Vagina (tissue), 2 donors: ENCODE measurements at places on chromosomes 2 and 18. TPM values are rescaled to one million over a fixed set of nuclear protein-coding genes. Genes with fewer than 3 reads are reported as not detected.

- DNase-seq, result no peak
These were observed 22.9 kb downstream of the SH3BP4 start for GRCh38 chr2:234974501-234975385.

- DNase-seq, result no peak
These were observed 18.6 kb downstream of the CMPK2 start for GRCh38 chr2:6846967-6847681.

BAZ2B gene
- 90.6 TPM for total RNA-seq

DNA sequence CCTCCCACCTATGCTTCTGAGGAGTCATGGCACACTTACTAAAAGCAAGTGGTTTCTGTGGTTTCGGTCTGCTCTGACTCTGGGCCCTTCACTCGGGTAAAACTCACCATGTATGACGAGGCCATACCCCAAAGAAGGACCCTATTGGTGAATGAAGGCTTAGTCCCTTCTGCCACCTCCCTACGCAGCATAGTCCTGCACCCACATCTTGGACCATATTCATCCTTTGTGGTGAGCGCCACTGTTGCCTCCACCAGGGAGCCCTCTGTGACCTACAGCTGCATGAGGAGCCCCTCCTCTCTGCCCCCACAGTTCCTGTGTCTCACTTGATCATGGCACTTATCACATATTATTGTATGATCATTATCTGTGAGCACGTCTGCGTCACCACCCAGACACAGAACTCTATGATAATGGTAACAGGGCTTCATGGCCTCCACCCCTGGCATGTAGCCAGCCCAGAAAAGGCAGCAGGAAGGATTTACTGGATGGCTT, 113.3 kb downstream of the TFCP2L1 start:
- DNase-seq, result no peak

DNA sequence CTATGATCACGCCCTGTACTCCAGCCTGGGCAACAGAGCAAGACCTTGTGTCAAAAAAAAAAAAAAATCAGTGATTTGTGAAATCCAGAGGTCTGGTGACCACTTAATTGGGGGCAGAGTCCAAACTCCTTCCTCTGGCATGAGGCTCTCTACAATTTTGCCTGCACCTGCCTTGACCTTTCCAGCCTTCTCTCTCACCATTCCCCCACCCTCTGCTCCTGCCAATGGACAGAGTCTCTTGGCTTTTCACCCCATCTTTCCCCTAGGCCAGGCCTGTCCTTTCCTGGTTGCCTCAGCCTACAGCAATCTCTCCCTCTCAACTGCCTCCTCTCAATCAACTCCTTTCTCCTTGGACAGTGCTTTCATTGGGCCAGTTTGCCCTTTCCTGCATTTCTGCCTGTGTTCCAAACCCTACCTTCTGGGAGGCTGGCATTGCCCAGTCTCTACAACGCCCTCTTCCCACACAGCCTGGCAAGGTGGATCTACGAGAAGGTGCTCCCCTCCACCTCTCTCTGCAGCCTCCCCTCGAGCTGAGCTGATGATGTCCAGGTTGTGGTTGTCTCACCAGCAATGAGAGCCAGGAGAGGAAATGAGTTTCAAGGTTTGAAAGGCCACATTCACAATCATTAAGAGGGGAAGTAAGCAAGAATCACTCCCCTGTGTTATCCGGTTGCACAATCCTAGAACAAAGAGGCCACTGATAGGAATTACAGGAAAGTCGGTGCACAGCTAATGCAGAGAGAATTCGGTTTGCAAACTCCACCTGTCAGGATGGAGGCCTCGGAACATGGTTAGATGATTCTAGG, 39.5 kb upstream of the NPAS2 start:
- no peak for DNase-seq

DNA sequence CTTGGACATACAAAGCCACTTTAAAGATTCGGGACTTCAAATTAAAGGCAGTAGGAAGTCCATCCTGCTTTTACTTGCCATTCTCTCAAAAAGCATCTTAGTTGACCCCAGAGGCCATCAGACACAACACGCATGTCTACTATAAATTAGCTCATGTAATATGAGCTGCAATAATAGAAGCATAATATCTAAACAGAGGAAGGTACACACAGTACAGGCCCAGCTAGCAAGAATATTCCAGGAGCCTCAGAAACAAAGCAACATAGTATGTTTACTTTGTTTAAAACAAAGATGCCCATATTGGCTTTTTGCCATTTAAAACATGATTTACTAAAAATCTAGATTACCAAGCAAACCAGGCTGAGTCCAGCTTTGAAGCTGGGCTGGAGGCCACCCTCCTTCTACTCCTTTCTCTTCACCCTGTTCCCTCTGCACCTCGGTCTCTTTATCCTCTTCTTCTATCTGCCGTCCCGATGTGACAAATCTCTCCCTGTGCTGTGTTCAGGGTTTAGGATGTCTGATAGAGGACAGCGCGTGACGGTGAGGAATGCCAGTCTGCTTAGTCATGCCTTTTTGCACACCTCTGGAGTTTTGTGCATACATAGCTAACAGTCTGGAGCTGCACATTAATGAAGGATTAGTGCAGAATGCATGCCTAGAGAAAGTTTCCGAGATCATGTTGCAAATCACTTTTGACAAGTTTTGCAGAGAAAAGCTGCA, 28.2 kb downstream of the DTNA start:
- DNase-seq, result no peak

DNA sequence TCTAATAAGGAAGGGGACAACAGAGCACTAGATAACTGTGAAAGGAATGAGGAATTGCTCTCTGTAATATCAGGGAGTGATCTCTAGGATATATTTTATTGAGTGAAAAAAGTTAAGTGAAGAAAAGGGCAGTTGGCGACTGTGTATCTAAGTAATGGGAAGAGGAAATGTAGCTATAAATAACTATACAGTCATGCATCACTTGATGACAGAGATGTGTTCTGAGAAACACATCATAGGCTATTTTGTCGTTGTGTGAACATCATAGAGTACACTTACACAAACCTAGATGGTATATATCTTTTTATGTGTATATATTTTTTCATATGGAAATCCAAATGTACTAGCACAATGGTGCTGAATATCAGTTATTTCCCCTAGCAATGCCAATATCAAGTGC, 329.3 kb downstream of the TXNL1 start:
- DNase-seq, result no peak

NR4A2 gene
- 17.2 TPM for total RNA-seq

ITGA4 gene
- 4.9 TPM for total RNA-seq

- DNase-seq, result no peak
These were observed 247.8 kb downstream of the BCL2 start for GRCh38 chr18:63071701-63072141.

CFAP65 gene
- not detected for total RNA-seq

DNA sequence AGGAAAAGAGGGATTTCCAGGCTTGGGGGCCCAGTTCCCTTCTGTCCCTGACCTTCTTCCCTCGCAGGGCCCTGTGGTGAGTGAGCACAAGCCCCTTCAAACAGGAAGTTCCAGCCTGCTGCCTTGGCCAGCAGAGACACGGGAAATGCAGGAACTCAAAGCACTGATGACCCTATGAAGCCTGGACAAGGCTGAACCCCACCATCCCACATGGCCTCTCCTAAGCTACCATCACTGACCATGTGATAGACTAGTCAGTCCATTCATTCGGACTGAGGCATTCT, 196.4 kb downstream of the TNS1 start:
- DNase-seq, result no peak

- DNase-seq, result peak; percentile 65
These were observed 468.2 kb upstream of the HS6ST1 start for GRCh38 chr2:128786741-128787478.

ZNF396 gene
- total RNA-seq, result 0.98 TPM

- no peak for DNase-seq
These were observed 285.3 kb downstream of the RAD51AP2 start for GRCh38 chr2:17232776-17233556.

DNA sequence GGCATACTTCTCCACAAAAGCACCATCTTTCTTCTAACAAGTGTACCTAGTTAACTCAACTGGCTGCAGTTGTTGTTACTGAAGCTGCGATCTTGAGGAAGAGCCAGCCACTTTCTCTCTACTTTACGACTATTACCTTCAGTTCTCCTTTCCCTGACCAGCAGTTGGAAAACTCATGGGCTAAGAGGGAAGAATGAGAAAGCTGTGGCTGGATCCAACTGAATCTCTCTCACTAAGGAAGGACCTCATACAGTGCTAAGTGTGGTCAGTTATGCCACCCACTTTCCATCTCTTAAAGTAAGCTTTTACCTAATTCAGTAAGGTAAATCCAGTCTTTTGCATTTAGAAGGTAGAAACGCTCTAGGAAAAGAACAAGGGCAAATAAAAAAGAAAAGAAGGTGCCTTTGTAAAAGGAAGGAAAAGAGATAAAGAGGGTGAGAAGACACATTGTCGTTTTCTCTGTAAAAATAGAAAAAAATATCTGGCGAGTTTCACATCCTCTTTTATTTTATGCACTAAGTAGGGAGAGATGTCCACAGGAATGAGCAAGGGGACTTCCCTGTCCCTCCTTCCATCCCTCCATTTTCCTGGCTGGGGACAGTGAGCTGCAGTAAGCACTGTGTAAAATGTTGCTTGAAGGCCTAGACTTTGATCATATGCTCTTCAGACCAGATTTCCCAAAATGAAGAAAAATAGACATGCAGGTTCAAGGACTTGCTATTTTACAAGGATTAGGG, 73.4 kb downstream of the PLEKHM3 start:
- DNase-seq, result no peak

GRCh38 chr2:144412709-144413108, 107.2 kb downstream of the ZEB2 start:
- no peak for DNase-seq

- no peak for DNase-seq
These were observed 334.2 kb upstream of the NETO1 start for GRCh38 chr18:73201940-73202339.

DNA sequence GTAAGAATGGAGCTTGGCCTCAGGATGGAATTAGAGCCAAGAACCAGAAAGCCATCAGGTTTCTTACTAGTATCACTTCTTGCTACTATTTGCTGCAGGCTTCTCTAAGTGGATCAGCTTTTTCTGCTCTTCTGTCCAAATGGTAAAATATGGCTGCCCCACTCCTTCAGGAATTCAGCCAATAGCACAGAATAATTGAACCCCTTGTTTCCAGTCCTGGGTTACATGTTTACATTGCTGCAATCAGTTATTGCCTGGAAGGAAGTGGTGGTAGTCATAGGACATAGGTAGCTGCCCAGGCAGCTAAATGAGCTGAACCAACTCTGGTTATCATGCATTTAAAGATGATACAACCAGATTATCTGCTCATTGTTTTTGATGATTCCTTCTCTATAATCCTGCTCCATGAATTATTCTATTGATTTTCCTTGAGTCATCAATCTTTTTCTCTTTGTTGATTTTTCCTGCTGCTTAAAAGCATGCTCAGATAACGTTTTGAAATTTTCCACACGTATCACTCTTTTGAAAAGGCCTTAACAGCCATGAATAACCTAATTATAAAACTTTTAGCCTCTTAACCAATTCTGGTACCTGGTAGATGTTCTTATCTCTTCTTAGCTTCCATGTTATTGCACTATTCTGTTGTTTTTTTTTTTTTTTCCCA, 12.6 kb downstream of the AGPS start:
- DNase-seq, result no peak

ARHGEF33 gene
- total RNA-seq, result 0.74 TPM

DNA sequence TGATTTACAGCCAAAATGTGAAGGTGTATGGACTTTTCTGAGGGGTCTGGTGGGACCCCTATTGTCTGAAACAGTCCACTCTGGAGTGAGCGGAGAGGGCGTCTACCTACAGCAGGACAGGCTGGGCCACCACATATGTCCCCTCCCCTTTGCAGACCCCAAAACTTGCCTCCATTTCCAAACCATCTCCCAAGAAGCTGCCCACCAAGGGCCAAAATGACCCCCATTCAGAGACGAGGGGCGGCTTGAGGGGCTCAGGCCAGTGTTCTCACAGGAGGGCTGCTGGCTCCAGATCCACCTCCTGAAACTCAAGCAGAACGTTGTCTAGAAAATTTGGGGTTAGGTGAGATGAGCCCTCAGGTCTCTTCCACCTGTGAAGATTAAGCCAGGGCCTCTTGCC, 161.1 kb upstream of the SALL3 start:
- no peak for DNase-seq

DNA sequence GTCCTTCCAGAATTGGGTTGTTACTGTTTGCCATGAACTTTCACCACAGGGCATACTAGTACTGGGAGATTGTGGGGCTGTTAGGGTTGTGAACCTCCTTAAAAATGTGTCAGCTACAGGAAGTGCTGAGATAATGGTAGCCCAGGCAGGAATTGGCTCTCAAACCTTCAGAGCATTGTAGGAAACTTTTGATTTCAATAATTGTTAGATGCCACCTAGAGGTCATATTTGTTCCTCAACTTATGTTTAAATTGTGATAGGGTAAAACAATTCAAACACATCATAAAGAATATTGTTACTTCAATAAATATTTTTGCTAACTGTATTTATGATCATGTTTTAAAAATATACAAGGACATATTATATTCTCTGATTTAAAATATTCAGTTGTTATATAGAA, 594.6 kb downstream of the ADCYAP1 start:
- no peak for DNase-seq

- no peak for DNase-seq
These were observed 13.1 kb upstream of the PLEK start for GRCh38 chr2:68351997-68352396.

- no peak for DNase-seq
These were observed 11.7 kb upstream of the STK17B start for GRCh38 chr2:196183172-196183473.

ABCG8 gene
- not detected for total RNA-seq

GRCh38 chr2:174660984-174661675, 63.5 kb upstream of the WIPF1 start:
- no peak for DNase-seq

DNA sequence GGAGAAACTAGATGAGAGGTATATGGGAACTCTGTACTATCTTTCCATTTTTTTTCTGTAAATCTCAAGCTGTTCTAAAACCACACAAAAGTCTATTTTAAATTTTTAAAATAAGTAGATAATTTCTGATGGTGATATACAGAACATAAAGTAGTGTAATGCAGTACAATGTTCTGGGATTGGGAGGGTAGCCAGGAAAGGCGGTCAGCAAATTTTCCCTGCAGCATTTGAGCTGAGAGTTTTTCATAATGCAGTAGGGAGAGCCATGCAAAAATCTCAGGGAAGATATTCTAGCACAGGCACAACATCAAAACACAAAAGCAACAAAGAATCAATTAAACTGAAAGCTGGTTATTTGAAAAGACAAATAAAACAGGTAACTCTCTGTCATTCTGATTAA, 141.5 kb downstream of the NCKAP5 start:
- DNase-seq, result no peak

DNA sequence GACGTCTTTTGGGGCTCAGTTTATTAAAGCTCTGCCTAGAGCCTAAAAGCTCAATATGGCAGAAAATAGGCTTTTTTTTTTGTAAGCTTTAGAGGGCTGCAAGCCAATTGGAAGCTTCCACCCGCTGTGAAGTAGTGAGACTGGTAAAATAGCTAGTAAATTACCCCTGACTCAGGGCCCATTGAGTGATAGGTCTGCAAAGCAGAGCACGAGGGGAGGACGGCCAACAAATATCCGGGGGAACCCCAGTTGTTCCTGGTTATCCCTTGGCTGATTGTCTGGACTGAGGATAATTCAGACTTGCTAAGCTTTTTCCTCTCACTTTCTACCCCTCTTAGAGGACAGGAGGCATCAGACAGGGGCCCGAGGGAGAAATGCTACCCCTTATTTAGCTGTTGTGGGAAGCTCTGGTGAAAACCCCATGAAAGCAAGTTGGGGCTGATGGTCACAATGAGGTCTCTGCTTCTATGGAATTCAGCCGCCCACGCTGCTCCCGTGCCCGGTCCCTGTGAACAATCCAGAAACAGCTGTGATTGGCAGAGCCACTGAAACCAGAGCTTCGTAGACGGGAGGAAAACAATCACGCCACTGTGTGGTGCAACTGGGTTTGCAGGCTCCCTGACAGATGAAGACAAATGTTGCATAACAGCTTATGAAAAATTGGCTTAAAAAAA, 141.9 kb upstream of the LGALSL start:
- DNase-seq, result no peak
